ENCODE measurements at places on chromosomes 1 and 21.

DNA sequence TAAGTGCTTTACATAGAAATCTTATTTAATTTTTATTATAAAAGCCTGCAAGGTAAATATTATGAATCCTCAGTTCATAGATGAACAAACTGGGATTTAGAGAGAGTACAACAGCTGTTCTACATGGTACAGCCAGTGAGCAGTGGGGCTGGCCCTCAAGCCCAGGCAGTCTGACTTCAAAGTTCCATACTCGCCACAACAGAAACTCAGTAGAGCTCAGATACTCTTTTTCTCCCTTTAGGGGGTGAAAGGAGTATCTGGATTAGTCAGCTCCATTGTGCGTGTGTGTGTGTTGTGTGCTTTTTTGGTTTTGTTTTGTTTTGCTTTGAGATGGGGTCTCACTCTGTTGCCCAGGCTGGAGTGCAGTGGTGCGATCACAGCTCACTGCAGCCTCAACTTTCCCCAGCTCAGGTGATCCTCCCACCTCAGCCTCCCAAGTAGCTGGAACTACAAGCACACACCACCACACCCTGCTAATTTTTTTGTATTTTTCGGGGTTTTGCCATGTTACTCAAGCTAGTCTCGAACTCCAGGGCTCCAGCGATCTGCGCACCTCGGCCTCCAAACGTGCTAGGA, 378.5 kb downstream of the SMYD3 start:
- no peak for DNase-seq

DNA sequence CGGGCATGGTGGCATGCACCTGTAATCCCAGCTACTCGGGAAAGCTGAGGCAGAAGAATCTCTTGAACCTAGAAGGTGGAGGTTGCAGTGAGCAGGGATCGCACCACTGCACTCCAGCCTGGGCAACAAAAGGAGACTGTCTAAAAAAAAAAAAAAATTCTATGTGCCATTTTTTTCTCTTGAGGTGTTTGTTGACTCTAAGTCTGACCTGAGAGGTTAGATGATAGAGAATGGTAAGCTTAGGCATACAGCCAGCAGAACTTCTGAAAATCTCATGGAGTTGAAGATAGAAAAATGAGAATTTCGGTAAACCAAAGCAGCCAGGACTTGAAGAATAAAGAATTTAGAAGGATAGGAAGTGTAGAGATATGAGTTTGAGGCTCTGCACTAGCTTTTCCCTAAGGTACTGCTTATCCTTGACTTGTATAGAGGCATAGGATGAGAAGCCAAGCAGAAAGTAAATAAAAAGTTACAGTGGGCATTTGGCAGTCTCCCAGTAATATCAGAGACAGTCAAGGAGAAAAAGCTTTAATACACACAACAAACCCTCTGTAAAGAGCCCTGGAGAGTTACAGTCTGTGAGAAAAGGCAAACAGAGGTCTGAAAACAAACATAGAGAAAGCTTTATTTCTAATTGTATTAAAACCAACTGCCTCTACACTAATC, 24.3 kb downstream of the F13B start:
- no peak for DNase-seq

GRCh38 chr1:56331892-56332567, 247.3 kb downstream of the PLPP3 start:
- DNase-seq: no peak

DNA sequence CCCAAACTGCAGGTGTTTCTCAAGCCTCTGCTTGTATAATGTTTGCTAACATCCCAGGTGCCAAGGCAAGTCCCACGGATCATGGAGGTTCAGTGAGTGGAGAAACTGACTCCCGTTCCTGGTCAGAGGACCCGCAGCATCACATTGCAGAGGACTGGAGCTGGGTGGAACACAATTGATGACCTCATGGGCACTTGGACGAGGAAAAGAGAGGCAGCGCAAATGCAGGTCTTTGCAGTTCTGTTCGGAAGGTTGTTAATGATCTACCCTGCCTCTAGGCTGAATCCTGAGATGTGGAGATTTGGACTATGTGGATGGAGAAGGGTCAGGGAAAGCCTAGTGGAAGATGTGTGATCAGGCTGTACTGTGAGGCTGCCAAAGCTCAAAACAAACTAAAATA, 192.9 kb downstream of the DUSP10 start:
- no peak for DNase-seq

Data from stimulated activated CD4-positive, alpha-beta T cell treated with anti-CD3 and anti-CD28 coated beads, Interleukin-15, amount 100 ng/mL, for 1 hour (primary cell).